GM12865 (cell line): ENCODE measurements at places on chromosomes 7 and 10.

- DNase-seq: no peak
Measured at GRCh38 chr7:157893535-157894044, 556.8 kb downstream of the DNAJB6 start.

DNA sequence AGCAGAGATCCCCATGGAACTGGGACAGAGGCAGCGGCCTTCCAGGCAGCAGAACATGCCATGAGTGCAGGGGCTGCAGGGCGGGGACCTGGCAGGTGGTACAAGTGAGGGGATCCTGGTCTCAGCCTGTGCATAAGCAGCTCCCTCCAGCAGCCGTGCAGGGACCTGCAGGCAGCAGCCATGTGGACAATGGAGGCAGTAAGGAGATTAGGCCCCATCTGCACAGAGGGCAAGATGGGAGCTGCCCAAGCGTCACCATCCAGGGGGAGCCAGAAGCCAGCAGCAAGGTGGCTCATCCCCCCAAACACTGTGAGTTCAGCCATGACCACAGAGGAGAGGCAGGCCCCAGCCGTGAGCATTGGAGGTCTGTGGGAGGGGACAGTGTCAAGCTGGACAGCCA, 3.1 kb downstream of the DDC start:
- DNase-seq: no peak

- no peak for DNase-seq
Measured at GRCh38 chr10:132498562-132499366, 38.8 kb upstream of the INPP5A start.

- no peak for DNase-seq
Measured at GRCh38 chr7:147833557-147833956, 757.0 kb upstream of the C7orf33 start.

DNA sequence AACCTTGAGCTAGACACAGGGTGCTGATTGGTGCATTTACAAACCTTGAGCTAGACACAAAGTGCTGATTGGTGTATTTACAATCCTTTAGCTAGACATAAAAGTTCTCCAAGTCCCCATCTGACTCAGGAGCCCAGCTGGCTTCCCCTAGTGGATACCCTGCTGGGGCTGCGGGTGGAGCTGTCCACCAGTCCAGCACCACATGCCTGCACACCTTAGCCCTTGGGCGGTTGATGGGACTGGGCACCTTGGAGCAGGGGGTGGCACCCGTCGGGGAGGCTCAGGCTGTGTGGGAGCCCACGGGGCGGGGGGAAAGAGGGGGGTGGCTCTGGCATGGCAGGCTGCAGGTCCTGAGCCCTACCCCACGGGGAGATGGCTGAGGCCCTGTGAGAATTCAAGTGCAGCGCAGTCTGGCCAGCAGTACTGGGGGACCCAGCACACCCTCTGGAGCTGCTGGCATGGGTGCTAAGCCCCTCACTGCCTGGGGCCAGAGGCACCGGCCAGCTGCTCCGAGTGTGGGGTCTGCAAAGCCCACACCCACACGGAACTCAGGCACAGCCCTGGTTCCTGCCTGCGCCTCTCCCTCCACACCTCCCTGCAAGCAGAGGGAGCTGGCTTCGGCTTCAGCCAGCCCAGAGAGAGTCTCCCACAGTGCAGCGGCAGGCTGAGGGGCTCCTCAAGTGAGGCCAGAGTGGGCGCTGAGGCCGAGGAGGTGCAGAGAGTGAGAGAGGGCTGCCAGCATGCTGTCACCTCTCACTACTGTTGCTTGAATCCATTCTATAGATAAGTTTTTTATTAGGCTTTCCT, 369.8 kb upstream of the SMIM30 start:
- no peak for DNase-seq
